ENCODE measurements at places on chromosomes 3 and 15. TPM values are rescaled to one million over a fixed set of nuclear protein-coding genes. Genes with fewer than 3 reads are reported as not detected.

DNA sequence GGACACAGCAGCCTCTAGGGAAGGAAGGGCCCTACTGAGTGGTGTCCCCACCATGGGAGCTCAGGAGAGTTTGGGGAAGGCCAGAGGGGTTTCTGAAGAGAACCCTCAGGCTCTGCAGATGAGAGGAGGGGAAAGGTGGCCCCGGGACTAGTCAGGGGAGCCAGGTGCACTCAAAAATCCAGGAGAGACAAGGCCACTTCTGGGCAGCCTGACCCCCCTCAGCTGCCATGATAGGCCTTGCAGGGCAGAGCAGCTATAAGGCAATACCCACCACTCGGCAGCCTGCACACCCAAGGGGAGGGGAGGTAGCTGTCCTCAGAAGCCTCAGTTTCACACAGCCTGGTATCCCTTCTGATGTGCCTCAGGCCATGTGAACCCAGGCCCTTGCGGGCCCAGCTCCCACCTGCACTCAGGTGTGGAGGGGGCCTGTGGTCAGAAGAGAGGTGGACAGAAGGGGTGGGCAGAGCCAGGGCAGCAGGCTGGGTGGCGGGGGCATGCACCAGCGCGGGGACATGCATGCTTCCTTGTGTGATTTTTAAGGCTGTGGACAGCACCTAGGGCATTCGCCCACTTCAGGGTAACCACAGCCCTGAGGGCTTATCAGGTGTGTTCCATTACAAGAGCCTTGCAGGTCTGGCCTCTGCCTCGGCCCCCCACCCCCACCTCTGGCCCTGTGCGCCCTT is 34.6 kb downstream of the SRPRB start:
- no peak overlapping the region for H3K27ac ChIP-seq

GRCh38 chr3:42306499-42306898 is 40.5 kb upstream of the CCK start:
- no peaks in the 10 kb centered on the region for H3K4me1 ChIP-seq
- H3K36me3 ChIP-seq: no peaks in the 10 kb centered on the region
- H3K4me3 ChIP-seq: no peak overlapping the region
- no peak overlapping the region for H3K27ac ChIP-seq

TLR9 gene
- total RNA-seq: not detected

TGM5 gene
- 0.12 TPM for total RNA-seq

MOBP gene
- total RNA-seq: 0.21 TPM

PLA2G4D gene
- total RNA-seq: not detected

GRCh38 chr15:55124616-55125015 is 72.1 kb downstream of the RSL24D1 start:
- H3K36me3 ChIP-seq: no peaks in the 10 kb centered on the region
- no peaks in the 10 kb centered on the region for H3K4me1 ChIP-seq
- no peak for DNase-seq
- no peak overlapping the region for H3K27ac ChIP-seq

GRCh38 chr3:55521064-55521737 is 34.1 kb upstream of the WNT5A start:
- H3K27me3 ChIP-seq: no peaks in the 10 kb centered on the region
- no peak overlapping the region for H3K4me3 ChIP-seq
- DNase-seq: no peak
- no peaks in the 10 kb centered on the region for H3K36me3 ChIP-seq

DNA sequence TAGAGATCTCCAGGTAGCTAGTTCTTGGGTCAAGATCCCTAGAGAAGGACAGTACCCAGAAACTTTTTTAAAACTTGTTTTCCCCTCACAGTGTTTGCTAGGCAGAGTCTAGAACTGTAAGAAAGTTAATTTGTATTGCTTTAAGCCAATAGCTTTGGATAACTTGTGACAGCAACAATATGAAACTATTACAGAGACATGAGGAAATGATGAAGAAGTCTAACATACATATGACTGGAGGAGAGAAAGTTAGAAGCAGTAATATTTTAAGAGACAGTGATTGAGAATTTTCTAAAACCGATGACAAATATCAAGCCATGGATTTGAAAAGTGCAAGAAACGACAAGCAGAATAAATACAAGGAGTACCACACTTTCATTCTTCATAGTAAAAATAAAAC is 10.0 kb downstream of the HMG20A start:
- H3K36me3 ChIP-seq: peaks cover 6% of the 10 kb centered on the region
- DNase-seq: no peak
- peaks cover 9% of the 10 kb centered on the region for H3K4me1 ChIP-seq
- no peaks in the 10 kb centered on the region for H3K27me3 ChIP-seq

- no peaks in the 10 kb centered on the region for H3K36me3 ChIP-seq
- no peak overlapping the region for H3K4me3 ChIP-seq
- DNase-seq: no peak
- no peaks in the 10 kb centered on the region for H3K27me3 ChIP-seq
- H3K27ac ChIP-seq: no peak overlapping the region
- peaks cover 6% of the 10 kb centered on the region for H3K4me1 ChIP-seq
These were observed 650.0 kb upstream of the CFAP20DC start for GRCh38 chr3:59699648-59700320.

POTEB gene
- total RNA-seq: not detected

- H3K27ac ChIP-seq: peak overlapping the region; percentile 97
- no peaks in the 10 kb centered on the region for H3K27me3 ChIP-seq
- peaks cover 27% of the 10 kb centered on the region for H3K36me3 ChIP-seq
These were observed 4.1 kb downstream of the UBE2E1 start for GRCh38 chr3:23809840-23810342.

DNA sequence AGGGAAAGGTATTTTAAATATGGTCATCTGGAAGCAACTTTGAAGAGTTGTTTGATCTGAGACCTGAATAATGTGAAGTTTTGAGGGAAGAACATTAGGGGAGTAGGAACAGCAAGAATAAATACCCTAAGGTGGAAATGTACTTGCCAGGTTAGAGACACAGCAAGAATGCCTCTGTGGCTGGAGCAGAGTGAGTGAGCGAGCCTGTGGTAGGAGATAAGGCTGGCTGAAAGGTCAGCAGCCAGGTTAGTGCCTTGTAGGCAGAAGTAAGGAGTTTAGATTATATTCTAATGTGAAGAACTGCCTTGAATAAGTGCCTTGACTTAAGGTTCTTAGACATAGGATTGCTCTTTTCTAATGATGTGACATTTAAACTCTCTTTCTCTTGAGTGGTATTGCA is 18.3 kb downstream of the LRRC49 start:
- H3K4me1 ChIP-seq: no peaks in the 10 kb centered on the region
- no peak overlapping the region for H3K4me3 ChIP-seq
- no peak for DNase-seq
- peaks cover 6% of the 10 kb centered on the region for H3K36me3 ChIP-seq

DNA sequence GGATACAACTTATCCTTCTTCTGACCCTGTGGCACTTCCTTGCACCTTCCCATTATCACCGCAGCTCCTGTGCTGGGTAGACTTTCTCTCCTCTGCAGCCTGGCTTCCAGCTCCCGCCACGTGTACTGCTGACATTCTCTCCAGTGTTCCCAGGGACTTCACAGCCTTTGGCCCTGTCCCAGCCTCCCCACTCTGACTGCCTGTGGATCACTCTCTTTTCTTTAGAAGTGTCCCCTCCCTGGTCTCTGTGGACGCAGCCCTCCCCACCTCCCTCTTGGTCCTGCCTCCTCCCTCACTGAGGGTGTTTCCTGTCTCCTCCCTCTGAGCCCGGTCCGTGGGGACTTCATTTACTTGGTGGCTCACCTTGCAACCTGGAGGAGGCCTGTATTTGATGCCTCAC is 17.4 kb downstream of the PDIA5 start:
- H3K4me1 ChIP-seq: peaks cover 18% of the 10 kb centered on the region
- H3K4me3 ChIP-seq: no peak overlapping the region
- peak overlapping the region; percentile 47 for H3K27ac ChIP-seq
- no peaks in the 10 kb centered on the region for H3K27me3 ChIP-seq
- no peak for DNase-seq

LRRC49 gene
- 6.9 TPM for total RNA-seq

Data from MCF 10A (cell line).